Kidney epithelial cell (primary cell): ENCODE measurements at places on chromosomes 5 and 9. TPM values are rescaled to one million over a fixed set of nuclear protein-coding genes. Genes with fewer than 3 reads are reported as not detected.

DNA sequence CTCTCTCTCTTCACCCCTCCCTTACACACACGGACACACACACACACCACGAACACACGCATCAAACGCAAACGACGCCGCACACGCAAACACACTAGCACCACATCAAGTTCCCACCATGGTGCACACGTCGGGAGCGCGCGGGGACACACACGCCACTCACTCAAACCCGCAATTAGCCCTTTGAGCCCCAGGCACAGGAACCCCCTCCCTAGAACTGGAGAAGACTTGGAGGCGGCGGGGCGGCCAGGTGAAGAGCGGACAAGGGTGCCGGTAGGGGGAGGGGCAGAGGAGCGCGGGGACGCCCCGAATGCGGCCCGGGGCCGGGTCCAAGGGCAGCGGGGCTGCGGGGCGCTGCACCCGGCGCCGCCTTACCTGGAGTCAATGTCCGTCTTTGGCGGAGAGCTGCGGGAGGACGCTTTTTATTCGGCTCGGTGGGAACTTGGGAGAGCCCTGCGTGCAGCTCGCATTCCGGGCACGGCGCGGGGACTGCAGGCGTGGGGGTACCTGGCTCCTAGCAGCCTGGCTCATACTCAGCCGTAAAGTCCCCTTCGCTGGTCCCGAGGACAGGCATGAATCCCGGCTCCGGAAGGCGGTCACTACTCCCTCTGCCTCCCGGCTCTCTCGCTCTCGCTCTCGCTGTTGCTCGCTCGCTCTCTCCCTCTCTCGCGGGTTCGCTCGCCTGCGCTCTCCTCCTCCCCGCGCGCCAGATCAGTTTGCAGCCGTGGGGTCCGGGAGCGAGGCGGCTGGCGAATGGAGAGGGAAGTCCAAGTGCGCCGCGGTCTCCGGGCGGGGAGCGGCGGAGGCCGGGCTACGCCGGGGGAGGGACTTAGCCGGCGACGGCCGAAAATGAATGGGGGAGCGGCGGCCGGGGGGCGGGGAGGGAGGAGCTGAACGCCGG lies at the start of gene BRINP1:
Gene BRINP1, minus strand, starts transcription at position 755 of the 901 bp plus-strand sequence. CDS start 56,080 bp downstream, outside the sequence.
- peak; percentile 26 for DNase-seq

- DNase-seq = no peak
Observed at GRCh38 chr9:26043431-26043830, 365.2 kb upstream of the TUSC1 start.

GRCh38 chr5:31720004-31720403 lies 81.1 kb downstream of the PDZD2 start:
- DNase-seq = no peak

GRCh38 chr5:6454628-6455053 lies 6.0 kb downstream of the UBE2QL1 start:
- no peak for DNase-seq

DNA sequence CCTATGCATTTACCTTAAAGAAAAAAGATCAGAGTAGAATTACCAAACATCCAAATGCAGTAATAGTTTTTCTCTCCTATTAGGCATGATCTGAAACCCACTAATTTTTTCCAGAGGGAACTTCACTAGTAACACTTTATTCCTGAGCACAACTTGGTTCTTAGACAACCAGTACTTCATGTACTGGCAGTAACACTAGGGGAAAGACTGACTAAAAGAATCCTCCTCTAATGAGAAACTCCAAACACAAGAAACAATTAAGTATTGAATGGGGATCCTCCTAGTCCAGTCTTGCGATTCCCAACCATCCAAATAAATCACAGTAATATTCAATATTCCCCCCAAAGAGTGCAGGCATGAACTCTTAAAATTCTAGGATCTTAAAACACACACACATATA lies 48.9 kb downstream of the ZNF608 start:
- no peak for DNase-seq

- no peak for DNase-seq
Observed at GRCh38 chr5:62312036-62312435, 6.0 kb downstream of the KIF2A start.

GRCh38 chr9:9912459-9912858 lies 700.3 kb downstream of the PTPRD start:
- no peak for DNase-seq

- no peak for DNase-seq
Observed at GRCh38 chr5:113824307-113824706, 310.8 kb downstream of the YTHDC2 start.

GRCh38 chr9:109101810-109102209 lies 17.9 kb downstream of the TMEM245 start:
- DNase-seq = peak; percentile 56

DNA sequence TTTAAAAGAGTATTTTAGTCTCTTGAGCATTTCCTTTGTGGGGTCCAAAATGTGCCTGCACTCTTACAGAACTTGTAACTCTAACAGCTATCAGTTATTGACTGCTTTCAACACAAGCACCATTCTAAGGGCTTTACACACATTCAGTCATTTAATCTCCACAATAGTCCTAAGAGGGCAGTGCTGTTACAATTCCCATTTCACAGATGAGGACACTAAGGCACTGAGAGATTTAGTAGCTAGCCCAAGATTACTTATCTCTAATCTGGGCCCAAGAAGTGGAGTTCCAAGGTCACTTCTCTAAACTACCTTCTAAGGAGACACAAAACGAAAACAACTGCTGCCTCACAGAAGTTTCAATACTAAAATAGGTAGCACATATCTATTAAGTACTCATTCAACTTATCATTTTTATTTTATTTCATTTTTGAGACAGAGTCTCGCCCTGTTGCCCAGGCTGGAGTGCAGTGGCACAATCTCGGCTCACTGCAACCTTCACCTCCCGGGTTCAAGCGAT lies 275.2 kb downstream of the CWC27 start:
- DNase-seq = no peak

DNA sequence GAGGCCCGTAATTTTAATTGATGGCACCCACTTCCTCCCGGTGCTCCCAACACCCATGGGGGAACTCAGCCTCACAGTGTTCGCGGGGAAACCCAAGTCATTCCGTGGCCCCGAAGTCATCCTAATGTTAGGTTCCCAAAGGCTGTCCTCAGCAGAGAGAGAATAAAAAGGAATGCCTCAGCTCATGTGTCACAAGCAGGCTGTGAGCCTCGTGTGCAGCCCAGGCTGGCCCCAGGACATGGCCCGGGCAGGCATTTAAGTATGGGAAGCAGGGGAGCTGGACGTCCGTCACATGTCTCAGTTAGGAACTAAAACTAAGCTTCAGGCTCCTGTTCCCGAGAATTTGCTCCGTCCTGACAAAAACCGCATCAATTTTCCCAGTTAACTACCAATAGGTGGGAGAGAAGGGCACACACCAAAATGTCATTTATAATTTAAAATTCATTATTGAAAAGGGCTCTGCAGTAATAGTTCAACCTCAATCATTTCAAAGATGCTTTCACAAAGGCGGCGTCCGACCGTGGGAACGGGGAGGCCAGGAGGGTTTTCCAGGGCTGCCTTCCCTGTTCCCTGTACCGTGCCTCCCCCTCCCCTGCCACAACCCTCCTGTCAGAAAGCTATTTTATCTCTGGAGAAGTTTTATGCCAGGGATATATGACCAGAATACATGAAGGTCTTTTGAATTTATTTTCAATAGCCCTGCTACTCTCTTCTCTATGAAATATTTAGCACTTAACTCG lies 137.3 kb downstream of the FSTL4 start:
- no peak for DNase-seq

Gene GBGT1
- 8.8 and 12.4 TPM in 2 replicates for total RNA-seq

Gene EIF4E1B
- not detected in 2 replicates for total RNA-seq

Gene SLC25A46
- 53.6 and 54.9 TPM in 2 replicates for total RNA-seq

Gene HCN1
- not detected in 2 replicates for total RNA-seq
